ENCODE measurements at places on chromosomes 16 and 17.
A peak's percentile ranks its signal among the peaks of the same experiment; 100 is the strongest.

DNA sequence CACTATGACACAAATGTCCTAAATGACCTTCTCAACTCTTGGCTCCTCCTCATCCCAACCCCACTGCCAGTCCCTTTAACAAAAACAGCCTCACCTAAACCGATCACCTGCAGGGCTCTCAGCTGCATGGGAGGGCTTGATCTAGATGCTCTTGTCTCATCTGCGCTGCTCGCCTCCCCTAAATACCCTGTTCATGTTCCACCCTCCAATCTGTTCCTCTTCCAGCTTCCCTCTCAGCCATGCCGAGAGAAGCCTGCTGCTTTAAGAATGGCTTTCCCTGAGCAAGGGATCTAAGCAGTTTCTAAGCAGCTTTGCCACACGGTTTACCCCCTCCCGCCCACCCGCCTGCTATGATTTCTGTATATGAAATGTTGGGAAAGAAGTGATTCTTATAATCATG lies 23.7 kb downstream of the PIPOX start:
- no peak for DNase-seq

GRCh38 chr17:37607637-37608331 lies 1.4 kb downstream of the SYNRG start:
- DNase-seq = no peak

GRCh38 chr17:47987240-47987835 lies 16.4 kb downstream of the CDK5RAP3 start:
- DNase-seq = no peak

- no peak for DNase-seq
Observed at GRCh38 chr16:79607587-79607986, 7.0 kb upstream of the MAF start.

DNA sequence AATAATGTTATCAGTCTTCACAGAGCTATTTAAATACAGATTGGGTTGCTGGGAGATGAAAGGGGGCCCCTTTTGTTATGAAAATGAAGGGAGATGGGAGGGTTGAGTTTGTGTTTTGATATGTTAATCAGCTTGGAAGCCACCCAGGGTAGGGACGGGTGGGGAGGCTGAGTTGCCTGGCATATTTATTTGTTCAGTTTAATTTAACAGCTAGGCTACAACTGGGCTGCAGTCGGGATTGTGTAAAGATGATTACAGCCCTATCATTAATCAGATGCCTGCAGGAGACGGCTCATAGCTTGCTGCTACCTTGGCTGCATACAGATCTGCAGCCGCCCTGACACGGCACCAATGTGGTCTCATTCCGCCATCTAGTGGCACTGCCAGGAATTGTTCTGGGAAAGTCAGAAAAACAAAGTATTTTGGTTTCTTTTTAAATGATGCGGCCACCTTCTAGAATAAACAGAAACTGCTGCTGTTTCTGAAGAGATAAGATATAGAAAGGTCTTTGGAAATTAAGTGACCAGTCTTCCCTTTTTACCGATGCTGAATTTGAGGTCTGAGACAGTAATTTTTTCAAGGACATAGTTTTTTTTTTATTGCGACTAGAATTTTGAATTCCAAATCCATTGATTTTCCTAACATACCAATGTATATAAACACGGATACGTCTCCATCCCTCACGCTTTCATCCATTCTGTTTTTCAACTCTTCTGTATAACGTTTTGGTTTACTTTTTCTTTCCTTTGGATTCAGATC lies 458.0 kb upstream of the ASIC2 start:
- peak; percentile 45 for DNase-seq

DNA sequence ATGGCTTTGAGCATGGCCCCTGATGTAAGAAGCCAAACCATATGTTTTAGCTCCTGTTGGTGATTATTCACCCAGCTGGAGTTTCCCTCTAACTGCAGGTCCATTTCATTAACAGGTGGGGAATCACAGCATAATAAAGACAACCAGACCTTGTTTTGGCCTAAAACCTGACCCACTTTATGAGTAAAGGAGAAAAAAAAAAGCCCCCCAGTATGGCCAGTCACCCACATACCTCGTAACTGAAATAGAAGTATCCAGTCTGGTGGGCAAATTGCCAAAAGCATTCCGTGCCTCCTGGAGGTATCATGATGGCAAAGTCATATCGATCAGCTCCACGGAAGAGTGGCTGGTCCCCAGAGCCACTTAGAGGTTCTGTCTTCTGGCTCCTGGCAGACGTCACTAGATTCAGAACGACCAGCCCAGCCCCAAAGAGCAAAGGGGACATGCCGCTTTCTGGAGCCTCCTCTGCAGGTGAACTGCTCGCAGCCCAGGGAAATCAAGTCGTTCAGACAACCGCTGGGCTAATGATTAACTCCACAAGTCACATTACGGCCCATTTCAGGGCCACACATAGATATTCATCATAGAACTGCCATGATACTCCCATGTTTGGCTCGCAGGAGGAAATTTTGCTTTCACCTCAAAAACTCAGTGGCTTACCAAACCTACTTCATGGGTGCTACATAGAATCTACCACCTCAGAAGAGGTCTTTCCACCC lies at the start of gene TMED6:
TMED6 (minus strand) TSS at position 478 of the 719 bp plus-strand sequence; CDS start at position 445, 33 bp downstream.
- no peak for DNase-seq

DNA sequence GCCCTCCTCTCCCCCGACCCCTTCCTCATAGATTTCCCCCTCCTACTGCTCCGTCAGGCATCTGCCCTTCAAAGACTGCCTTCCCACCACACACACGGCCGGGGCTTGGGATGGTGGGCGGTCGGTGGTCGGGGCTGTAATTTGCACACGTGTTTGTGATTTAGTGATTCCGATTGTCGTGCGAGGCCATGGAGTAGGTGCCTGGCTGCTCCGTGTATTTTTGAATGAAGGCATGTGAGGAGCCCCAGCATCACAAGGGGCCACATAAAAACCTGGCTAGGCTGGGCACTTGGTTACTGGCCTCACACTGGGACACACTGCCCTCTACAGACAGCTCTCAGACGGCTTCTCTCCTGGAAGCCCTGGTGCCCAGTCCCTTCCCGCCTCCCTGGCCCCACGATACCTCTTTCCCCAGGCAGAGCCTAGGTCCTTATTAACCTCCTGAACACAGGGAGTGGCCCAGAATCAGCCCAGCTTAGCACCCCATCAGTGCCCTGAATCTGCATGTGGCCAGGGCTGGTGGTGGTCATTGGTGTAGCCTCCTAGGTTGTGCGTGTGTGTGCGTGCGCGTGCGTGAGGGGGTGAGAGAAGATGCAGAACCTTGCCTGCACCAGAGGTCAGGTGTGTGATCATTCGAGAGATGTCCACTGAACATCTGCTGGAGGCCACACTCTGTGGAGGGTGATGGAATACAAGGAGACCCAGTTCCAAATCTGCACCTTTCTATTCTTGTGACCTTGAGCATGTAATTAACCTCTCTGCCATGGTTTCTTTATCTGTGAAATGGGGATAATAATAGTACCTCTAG lies 1.3 kb upstream of the SOCS1 start:
- DNase-seq = no peak

DNA sequence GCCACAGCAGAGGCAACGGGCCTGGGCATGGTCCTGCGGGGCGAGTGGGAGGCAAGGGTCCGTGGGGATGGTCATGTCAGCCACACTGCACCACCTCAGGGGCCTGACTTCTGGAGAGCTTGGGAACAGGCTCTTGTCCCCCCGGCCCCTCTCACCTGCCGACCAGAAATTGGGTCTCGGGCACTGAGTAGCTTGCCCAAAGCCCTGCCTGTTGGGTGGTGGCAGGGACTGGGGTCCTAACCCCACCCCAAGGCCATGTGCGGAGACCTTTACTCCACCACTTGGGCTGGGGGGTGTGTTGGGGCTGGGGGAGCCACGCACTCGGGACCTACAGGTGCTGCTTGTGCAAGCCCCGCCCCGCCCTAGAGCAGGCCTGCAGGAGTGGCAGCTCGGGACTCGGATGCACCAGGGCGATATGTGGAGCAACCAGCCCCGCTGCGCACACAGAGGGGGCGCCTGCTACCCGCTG lies 24.2 kb upstream of the CHMP6 start:
- no peak for DNase-seq

DNA sequence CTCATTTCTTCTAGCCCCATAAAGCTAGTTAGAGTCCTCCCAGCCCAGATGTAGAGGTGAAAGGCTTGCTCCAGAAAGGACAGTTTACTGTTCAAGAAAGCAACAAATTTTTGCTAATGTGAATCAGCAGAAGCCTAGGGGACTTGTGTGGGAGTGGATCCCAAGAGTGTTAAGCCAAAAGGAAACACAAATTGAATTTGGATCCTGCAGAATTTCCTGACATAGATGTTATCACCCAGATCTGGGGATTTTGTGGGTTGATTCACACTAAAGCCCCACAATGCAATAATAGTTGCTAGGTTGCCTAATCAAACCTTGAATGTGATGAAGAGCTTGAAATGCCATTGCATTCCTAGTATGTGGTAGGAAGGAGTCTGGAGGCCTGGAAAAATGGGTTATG lies 135.2 kb upstream of the HS3ST3A1 start:
- no peak for DNase-seq

DNA sequence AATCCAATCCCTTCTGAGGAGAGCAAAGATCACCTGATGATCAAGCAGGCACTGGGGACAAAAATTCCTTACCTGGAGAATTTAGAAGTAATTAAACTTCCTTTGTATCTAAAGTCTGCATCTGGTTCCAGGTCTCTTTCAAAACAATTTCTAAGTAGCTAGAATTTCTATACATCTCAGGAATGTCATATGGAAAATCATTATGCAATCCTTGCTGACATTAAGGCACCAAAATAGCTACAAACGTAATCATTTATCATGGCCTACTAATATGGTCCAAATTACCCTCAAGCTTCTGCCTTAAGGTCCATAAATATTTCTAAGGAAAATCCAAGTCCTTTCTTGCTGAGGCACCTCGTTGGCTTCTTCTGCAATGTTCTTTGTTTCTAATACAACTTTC lies 32.9 kb upstream of the YPEL2 start:
- no peak for DNase-seq

GRCh38 chr17:77441130-77441920 lies 300.6 kb downstream of the SEC14L1 start:
- no peak for DNase-seq

GRCh38 chr17:50029185-50029584 lies 26.7 kb upstream of the ITGA3 start:
- DNase-seq = no peak

GRCh38 chr16:51545951-51546350 lies 394.9 kb upstream of the SALL1 start:
- no peak for DNase-seq

- DNase-seq = no peak
Observed at GRCh38 chr17:66970797-66971196, 6.3 kb downstream of the CACNG4 start.

DNA sequence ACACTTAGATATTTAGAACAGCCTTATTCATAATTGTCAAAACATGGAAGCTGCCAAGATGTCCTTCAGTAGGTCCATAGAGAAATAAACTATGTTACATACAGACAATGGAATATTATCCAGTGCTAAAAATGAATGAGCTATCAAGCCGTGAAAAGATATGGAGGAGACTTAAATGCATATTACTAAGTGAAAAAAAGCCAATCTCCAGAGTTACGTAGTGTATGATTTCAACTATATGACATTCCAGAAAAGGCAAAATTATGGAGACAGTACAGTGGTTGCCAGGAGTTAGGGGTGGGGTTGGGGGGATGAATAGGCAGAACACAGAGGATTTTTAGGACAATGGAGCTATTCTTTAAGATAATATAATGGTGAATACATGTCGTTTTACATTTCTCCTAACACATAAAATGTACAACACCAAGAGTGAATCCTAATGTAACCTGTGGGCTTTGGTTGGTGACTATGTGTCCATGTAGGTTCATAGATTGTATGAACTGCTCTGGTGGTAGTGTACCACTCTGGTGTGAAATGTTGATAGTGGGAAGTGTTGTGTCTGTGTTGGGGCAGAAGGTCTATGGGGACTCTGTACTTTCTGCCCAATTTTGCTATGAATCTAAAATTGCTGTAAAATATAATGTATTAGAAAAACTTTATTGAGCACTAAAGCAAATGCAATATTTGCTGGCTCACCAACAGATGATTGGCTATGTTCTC lies 122.6 kb downstream of the USP22 start:
- no peak for DNase-seq

- DNase-seq = no peak
Observed at GRCh38 chr17:54754560-54754959, 146.1 kb upstream of the TOM1L1 start.

- no peak for DNase-seq
Observed at GRCh38 chr17:41455236-41455635, 11.9 kb downstream of the KRT32 start.

DNA sequence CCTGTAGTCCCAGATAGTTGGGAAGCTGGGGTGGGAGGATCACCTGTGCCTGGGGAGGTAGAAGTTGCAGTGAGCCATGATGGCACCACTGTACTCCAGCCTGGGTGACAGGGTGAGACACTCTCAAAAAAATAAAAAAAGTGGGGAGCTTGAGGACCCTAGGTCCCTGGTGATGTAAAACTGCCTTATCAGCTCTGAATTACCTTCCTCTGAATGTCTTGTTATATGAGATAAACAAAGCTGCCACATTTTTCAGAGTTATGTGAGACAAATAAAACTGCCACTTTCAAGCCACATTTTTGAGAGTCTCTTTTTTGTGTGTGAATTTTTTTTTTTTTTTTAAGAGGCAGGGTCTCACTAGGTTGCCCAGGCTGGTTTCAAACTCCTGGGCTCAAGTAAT lies 32.0 kb upstream of the B4GALNT2 start:
- DNase-seq = no peak

GRCh38 chr17:2086306-2086705 lies 31.4 kb downstream of the HIC1 start:
- no peak for DNase-seq

- DNase-seq = no peak
Observed at GRCh38 chr17:44022246-44022645, 7.5 kb upstream of the TMEM101 start.

DNA sequence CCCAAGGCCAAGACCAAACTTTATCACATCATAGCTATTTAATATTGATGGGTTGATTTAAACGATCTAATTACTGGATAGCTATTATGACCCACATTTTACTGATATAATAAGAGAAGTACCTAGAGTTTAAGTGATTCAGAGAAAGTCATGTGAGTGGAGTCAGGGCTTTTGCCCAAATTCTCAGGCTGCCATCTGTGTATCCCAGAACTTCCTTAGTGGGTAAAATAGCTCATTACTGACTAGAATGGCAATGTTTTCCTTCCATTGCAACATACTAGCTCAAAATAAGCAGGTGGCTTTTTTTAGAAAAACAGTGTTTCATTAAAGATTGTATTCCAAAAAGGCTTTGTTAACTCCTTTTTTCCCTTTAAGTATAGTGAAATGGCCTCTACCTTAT lies 113.9 kb upstream of the MAF start:
- DNase-seq = no peak

DNA sequence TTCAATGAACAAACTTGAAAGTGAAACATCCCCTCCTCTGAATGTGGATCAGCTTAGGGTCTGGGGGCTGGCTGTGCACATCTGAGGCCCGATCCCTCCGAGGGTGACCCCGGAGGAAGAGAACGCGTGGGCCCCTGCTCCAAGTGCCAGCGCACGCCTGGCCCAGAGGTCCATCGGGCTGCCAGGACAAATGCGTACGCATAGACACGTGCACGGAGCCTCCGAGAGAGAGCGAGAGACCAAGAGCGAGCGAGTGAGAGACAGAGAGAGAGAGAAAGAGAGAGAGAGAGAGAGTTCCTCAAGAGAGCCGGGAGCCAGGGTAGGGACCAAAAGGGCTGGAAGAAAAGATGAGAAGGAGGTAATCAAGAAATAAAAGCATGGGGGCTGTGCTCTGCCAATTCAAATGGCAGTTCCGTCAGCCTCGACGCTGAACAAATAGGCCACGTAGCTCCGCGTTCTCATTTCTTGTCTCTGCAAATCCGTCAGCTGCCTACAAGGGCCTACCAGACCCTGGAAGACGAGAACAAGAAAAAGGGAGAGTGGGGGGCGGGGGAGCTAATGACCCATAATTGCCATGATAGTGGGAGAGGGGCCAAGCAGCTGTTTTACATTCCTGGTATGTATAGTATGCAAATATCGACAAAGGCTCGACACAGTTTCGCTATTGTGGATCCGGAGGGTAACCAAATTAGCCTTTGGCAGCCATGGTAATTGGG lies 435.3 kb upstream of the ZFHX3 start:
- DNase-seq = no peak

All from stimulated activated CD8-positive, alpha-beta memory T cell treated with anti-CD3 and anti-CD28 coated beads, Interleukin-7, amount 100 ng/mL, for 1 hour (primary cell).